Bronchial epithelial cell (primary cell): ENCODE measurements at places on chromosomes 12 and 14.

- DNase-seq: no peak
These were observed 58.9 kb upstream of the EEA1 start for GRCh38 chr12:92987846-92988621.

DNA sequence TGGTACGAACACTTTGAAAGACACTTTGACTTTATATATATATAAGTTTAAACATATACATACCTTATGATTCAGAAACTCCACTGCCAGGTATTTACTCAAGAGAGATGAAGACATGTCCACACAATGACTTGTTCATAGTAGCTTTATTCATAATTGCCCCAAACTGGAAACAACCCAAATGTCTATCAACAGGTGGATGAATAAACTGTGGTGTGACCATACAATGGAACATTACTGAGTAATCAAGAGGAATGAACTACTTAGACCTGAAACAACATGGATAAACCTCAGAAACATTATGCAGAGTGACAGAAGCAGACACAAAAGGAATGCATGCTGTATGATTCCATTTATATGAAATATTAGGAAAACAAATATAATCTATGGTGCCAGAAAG, 71.1 kb downstream of the PPP1R36 start:
- DNase-seq: peak; percentile 100

- DNase-seq: no peak
These were observed 888 bp upstream of the EEA1 start for GRCh38 chr12:92929983-92930382.

DNA sequence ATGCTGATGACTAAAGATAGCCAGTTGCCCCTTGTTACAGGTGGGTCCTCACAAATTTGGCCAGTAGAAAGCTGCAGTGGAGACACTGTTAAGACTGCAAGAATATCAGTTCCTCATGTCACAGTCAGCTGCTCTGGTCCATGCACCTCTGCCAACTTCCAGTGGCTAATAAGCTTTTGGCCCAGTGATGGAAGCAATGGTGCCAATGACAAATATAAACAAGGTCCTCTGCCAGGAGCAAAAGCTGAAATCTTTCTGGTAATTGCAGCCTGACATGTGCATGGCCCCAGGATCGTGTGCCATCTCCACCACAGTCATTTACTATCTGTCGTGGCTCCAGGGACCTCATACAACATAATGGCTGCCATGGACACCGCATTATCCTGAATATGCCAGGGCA, 85.4 kb upstream of the TMEM260 start:
- DNase-seq: no peak

DNA sequence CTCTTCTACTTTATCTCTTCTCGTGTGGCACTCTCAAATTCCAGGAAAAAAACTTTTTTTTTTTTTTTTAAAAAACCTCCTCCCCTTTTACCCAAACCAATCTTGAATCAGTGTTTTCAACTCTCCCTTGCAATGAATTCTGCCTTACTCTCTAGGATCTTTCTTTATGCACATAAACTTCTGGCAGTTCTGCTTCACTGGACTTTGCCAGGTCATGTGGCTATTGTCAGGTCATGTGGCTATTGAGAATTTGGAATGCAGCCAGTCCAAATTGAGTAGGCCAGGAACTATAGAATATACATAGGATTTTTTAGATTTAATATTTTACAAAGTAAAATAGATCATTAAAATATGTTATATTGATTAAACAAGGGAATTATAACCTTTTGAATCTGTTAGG, 218.2 kb downstream of the TMTC3 start:
- no peak for DNase-seq

DNA sequence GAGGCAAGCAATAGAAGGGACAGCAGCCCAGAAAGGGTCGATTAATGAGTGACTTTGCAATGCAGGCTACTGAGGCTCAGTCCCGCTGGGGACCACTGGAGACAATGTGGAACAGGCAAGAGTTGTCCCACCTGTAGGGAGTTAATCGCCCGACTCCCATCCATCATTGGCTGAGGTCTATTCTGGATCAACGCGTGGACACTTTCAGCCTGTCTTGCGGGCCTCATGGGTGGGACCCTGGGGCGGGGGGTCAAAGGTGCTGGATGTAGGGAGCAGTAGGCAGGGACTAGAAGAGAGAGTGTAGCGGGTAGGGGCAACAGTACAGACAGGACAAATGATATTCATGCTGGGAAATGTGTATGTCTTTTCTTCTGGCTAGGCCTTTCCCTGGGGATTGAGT, 6.1 kb downstream of the IFI27L2 start:
- DNase-seq: no peak

DNA sequence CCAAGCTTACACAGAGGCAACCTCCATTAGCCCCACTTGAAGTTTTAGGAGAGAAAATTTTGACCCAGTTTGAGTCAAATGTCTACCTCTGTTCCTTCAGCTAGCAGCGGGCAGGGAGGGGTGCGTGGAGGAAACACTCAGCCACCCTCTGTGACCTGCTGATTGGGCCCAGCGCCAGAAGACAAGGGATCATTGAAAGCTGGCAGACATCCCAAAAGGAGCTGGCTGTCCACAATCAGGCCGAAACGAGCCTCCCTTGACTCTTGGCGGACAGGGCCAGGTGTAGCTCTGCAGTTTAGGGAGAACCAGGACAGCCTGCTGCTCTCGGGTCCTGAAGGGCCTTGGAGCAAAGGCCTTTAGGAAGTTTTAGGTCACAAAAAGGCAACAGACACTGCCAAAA, 41.3 kb downstream of the CD9 start:
- no peak for DNase-seq

DNA sequence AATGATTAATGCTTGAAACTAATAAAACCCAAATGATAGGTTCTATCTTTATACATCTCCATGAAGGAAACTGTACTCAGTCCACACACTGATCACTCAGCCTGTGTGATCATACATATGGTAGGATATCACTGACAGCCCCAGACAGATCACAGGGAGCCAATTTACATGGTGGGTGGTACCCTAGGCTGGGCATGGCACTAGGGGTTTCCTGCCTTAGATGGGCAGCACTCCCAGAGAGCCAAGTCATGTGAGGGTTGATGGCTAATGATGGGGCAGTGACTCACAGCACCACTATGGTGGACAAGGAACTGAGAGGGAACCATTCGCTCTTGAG, 89.6 kb upstream of the PTPRR start:
- no peak for DNase-seq

DNA sequence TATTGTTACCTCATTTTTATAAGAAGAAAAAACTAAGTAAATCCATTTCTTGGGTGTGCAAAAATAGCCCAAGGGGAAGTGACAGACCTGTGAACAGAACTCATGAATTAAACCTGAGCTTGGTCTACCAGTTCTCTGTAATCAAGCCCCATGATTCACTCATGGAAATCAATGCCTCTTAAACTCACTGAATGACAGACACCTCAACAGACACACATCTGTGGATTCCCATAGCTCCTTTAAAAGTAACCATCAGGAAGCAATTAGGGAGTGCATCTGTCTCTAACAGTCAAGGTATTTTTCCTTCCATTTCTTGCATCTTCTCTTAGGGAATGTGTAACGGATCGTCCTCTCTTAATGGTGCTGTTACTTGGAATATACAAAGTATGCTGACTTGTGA, 215.0 kb upstream of the EEA1 start:
- peak; percentile 66 for DNase-seq

- no peak for DNase-seq
These were observed 35.2 kb upstream of the PTGR2 start for GRCh38 chr14:73816393-73816816.

GRCh38 chr12:34206061-34206785, 183.9 kb downstream of the ALG10 start:
- DNase-seq: no peak

DNA sequence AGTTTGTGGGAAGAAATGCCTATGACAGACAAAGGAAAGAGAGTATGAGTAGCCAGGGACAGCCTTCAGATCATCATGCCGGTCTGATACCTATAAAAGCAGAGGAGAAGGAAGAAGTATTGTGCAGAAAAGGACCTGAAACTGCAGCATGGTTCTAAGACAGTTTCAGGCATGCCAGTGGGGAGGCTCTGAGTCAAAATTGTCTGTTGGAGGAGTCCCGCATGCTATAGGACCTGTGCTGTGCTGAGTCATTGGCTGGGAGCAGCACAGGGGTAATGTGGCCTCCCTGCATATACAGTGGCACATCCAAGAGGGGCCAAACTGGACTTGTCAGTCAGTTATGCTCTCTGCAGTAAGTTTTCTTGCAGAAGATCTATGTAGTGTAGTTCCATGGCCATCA, 40.7 kb downstream of the NEUROD4 start:
- peak; percentile 55 for DNase-seq

DNA sequence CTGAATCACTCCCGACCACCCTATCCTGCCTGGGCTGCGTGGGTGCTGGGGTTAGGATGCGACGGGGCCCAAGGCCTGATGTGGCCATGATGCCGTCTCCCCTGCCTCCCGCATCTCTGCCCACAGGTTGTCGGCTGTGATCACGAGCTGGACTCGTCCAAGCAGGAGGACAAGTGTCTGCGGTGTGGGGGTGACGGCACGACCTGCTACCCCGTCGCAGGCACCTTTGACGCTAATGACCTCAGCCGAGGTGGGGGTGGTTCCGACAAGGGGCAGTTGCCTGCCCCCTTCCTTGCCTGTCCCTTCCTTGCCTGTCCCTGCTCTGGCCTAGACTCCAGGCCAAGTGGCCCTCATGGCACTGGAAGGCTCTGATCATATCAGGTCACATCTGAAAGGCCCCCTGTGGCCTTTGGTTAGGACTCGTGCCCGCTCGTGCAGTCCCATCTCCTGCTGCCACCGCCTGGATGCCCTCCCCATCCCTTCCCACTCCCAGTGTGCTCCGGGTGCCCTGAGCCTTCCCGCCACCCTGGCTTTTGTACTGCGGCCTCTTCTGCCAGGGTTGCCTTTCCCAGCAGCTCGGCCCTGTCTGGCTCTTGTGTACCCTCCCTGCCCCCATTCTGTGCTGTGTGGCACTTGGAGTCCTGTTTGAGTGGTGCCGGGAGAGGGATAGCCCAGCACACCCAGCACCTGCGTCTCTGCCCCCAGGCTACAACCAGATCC, 13.6 kb downstream of the PAPLN start:
- DNase-seq: no peak

- no peak for DNase-seq
These were observed 196.1 kb downstream of the ESR2 start for GRCh38 chr14:64098120-64098519.

- no peak for DNase-seq
These were observed 374.4 kb downstream of the DPF3 start for GRCh38 chr14:72519543-72519942.

GRCh38 chr12:102549691-102550090, 69.3 kb upstream of the IGF1 start:
- DNase-seq: no peak

DNA sequence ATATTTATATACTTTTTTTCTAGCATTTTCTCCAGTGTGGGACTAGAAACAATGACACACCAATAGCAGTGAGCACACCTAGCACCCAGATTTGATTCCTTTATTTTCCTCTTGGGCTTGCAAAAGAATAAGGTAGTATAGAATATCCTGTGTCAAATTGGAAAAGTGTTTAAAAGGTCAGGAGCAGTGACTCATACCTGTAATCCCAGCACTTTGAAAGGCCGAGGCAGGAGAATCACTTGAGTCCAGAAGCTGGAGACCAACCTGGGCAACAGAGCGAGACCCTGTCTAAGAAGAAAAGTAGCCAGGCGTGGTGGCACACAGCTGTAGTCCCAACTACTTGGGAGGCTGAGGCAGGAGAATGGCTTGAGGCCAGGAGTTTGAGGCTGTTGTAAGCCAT, 53.8 kb upstream of the SGPP1 start:
- DNase-seq: peak; percentile 43

DNA sequence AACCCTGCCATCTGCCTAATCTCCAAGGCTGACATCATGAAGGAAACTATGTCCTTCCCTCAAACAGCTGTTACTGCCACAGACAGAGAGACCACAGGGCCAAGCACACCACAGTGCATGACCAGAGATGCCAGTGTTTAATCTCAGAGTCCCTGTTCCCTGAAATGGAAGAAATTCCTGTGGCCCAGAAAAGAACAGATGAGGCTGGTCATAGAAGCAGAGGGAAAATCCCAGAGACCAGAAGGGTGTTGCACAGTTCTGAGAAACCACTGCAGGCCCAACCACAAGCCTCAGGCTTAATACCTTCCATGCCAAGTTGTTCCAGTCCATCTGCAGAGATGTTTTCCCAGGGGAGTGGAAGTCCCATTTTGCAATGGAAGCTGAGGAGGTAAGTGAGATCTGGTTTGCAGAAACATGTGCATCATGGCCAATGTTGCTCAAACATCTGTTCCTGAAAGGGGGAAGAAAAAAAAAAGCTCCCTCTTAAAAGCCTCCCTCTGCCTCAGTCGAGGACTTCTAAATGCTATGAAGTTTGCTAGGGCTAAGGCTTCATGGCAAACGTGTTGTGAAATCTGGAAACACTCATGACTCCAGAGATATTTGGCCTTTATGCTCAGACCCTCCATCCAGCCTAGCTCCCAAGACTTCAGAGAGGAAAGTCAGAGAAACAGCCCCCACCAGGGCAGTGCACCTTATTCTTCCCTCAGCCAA, 98.6 kb downstream of the SCARB1 start:
- DNase-seq: no peak

- DNase-seq: peak; percentile 3
These were observed 24.0 kb upstream of the ESRRB start for GRCh38 chr14:76351941-76352340.

GRCh38 chr12:124599074-124599999, 31.9 kb upstream of the NCOR2 start:
- peak; percentile 48 for DNase-seq

DNA sequence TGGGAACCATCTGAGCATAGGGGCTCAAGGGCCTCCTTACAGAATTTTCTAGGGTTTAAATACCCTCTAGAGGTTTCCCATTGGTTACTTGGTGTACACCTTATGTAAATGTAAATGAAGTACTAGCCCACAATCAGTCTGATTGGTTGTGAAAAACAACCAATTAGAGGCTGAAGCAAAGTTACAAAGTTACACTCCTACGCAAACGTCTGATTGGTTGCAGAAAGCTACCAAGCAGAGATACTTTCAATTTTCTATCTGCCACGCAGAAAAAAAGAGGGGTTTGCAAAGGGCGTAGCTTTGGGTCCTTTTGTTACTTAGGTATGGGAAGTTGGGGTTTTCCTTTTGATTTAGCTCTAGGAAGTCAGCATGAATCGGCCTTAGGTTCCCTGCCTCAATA, 1.8 kb upstream of the TMEM19 start:
- DNase-seq: no peak

DNA sequence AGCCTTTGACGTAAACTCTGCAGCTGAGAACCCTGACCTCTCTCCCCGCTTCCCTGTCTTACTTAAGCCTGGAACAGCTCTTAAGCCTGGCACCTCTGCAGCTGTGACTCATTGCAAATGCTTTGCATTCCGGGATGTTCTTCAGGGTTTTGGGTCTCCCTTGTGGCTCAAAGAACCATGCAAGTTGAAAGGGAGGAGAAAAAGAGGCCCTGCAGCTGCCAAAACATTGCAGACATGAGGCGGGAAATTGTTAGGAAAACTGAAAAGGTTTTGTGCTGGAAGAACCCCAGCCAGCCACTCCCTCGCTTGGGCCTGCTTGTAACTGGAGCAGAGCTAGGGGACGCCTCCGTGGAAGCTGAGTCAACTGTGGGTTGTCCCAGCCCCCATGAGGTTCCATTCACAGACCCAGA, 60.2 kb upstream of the FERMT2 start:
- DNase-seq: peak; percentile 77

GRCh38 chr14:93716746-93717667, 71.3 kb downstream of the PRIMA1 start:
- no peak for DNase-seq
